Stimulated activated naive CD4-positive, alpha-beta T cell (primary cell): ENCODE measurements at places on chromosomes 12 and 14.

DNA sequence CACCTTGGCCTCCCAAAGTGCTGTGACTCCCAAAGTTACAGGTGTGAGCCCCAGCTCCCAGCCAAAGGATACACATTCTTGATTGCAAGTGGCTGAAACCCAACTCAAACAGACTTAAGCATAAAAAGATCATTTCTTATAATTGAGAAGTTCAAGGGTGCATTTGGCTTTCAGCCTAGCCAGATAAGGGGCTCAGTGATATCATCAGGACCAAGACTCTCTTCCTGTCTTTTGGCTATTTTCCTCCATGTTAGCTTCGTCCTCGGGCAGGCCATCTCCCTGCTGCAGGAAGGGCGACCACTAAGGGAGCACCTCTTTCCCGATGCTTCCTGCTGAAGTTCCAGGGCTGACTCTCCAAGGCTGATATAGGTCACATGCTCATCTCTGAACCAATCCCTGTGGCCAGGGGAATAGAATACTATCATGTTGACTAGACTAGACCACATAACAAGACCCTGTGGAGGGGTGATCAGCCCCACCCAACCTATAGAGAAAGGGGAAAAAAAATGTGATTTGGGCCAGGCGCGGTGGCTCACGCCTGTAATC is 9.8 kb upstream of the KRT8 start:
- DNase-seq: no peak

GRCh38 chr12:30440826-30441602 is 254.7 kb downstream of the IPO8 start:
- DNase-seq: no peak

GRCh38 chr12:128754275-128754674 is 69.5 kb downstream of the SLC15A4 start:
- no peak for DNase-seq

DNA sequence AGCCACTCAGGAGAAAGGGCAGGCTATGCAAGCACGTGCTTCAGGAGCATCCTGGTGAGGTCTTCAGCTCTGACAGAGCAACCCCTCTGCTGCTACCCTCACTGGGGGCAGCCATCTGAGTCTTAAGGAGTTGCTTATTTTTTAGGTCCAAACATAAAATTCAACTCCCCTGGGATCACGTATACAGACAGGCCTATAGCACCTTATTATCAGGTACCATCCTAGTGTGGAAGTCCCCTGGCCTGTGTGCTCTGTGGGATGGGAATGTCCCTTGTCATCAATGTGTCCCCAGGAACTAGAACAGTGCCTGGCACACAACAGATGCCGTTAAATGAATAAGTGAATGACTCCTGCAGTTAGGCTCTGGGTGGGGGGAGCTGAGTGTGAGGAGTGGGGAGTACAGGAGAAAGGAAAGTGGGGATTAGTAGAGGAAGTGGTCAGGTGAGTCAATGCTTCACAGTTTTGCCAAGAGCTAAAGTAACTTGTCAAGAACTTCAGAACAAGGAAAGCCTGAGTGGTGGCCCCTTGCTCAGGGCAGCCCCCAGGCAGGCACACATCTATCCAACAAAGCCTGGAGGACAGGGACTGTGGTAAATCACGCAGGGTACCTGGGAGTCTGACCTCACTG is 33.5 kb downstream of the DAD1 start:
- DNase-seq: no peak

- no peak for DNase-seq
Observed at GRCh38 chr14:54895683-54896082, 6.9 kb downstream of the GCH1 start.

DNA sequence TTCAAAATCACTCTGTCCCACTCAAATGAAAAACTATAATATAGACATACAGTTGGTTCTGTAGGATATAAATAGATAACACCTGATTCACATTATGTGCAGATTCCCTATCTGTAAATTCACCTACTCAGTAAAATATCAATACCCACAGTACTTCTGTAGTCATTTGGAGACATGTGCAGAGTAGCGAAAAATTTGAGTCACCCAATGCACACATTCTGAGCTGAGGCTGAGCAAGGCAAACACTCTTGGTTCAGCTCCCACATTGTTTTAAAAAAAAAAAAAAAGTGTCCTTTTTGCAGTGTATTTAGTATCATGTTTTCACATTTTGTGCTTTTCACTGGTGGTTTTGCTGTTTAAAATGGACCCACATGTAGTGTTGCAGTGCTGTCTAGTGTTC is 27.3 kb upstream of the BBS10 start:
- no peak for DNase-seq

DNA sequence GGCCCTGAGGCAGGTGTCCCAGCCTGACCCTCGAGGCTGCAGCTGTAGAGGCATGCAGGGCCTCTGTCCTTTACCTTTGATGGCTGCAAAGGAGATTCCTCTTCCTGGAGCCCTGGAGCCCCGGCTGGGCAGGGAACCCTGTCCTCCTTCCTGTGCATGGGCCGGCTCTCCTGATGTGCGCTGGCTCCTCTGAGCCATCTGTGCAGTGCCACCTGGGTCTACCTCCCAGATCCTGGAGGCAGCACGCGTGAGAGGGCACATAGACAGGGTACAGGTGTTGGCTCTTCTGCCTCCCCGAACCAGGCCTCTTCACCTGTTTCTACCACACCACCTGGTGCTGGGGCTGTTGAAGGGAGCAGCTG is 115.1 kb downstream of the BEGAIN start:
- DNase-seq: no peak

DNA sequence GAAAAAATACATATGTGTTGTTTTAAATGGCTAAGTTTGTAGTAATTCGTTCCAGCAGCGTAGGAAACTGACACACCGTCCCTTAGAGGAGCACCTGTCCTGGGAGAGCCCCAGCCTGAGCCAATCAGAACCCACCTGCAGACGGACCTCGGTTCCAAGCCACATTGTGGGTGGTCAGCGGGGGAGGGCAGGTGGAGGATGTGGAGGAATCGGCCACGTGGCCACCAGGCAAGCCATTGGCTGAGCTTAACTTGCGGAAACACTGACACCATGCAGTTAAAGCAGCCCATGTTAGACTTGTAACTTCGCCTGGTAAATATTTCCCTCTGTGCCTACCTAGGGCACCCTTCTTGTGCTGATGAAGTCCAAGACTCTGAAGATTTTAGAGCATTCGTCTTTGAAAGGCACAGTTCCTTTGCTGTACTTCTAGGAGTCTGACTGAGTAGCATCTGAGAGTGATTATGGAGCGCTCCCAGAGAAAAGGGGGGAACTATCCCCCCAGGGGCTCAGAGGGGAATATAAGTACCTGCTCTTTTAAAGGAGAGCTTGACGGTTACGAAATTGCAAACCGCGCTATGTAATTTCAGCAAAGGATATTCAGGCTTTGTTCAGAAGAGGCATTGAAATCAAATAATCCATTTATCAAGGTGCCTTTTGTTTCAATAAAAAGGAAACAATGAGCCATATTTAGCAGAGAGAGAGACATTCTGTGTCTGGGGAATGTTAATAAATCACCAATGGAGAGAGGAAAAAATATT is 135.7 kb downstream of the TMEM132C start:
- DNase-seq: no peak

GRCh38 chr12:110149086-110149660 is 25.0 kb downstream of the IFT81 start:
- no peak for DNase-seq

GRCh38 chr12:124039276-124039675 is 66.3 kb downstream of the ZNF664 start:
- DNase-seq: no peak

- DNase-seq: peak; percentile 38
Observed at GRCh38 chr14:104665657-104666522, 23.5 kb upstream of the INF2 start.

GRCh38 chr12:97757481-97758193 is 295.0 kb downstream of the RMST start:
- no peak for DNase-seq

DNA sequence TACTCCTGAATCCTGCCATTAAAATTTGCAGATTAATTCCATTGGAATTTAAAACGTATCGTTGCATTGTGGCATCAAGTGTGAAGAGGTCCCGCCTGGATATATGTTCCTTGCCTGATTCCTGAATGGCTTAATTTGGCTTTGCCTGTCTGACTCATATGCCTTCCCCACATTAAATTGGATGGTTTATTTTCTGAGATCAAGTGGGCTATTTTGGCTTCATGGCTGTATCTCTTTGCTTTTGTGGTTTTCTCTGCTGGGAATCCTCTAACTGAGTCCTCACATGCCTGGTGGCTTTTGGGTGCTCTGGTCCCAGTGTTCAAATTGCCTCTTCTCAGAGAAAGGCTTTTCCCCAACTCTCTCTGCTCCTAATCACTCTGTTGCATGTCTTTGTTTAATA is 127.9 kb upstream of the DYRK2 start:
- DNase-seq: no peak

- DNase-seq: no peak
Observed at GRCh38 chr12:52331833-52332232, 10.6 kb upstream of the KRT83 start.

GRCh38 chr12:90679674-90680073 is 275.3 kb downstream of the CCER1 start:
- no peak for DNase-seq

GRCh38 chr12:32205731-32206130 is 99.1 kb downstream of the BICD1 start:
- DNase-seq: no peak

- DNase-seq: no peak
Observed at GRCh38 chr12:9940375-9940774, 8.2 kb upstream of the CLEC2A start.

DNA sequence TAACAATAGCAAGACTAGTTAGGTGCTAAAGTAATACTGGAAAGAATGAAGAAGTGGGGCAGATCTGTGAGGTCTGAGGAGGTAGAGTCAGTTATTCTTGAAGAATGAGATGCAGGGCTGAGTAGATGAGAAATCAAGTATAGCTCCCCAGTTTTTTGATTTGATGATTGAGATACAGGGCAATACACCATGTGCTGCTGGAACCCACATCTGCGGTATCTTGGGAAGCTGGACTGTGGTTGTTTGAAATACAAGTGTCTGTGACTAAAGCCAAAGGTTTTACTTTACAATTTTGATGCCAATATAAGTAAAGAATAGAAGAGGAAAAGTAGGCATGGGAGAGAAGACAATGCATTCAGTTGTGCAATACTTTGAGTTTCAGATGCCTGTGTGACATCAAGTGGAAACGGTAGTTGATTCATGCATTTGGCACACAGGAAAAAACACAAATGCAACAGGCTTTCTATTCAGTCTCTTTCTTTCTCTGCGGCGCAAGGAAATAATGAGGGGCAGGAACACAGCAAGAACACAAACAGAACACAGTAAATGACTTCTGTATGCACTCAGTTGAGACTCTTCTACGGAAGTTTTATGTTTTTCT is 190.2 kb upstream of the SLC38A2 start:
- DNase-seq: no peak

- DNase-seq: peak; percentile 64
Observed at GRCh38 chr14:54902521-54903420, at the start of gene GCH1. Gene GCH1 (minus strand): TSS chr14:54902826. CDS start chr14:54902663, 163 bp downstream.

- DNase-seq: no peak
Observed at GRCh38 chr12:101619858-101620761, 25.3 kb downstream of the MYBPC1 start.

DNA sequence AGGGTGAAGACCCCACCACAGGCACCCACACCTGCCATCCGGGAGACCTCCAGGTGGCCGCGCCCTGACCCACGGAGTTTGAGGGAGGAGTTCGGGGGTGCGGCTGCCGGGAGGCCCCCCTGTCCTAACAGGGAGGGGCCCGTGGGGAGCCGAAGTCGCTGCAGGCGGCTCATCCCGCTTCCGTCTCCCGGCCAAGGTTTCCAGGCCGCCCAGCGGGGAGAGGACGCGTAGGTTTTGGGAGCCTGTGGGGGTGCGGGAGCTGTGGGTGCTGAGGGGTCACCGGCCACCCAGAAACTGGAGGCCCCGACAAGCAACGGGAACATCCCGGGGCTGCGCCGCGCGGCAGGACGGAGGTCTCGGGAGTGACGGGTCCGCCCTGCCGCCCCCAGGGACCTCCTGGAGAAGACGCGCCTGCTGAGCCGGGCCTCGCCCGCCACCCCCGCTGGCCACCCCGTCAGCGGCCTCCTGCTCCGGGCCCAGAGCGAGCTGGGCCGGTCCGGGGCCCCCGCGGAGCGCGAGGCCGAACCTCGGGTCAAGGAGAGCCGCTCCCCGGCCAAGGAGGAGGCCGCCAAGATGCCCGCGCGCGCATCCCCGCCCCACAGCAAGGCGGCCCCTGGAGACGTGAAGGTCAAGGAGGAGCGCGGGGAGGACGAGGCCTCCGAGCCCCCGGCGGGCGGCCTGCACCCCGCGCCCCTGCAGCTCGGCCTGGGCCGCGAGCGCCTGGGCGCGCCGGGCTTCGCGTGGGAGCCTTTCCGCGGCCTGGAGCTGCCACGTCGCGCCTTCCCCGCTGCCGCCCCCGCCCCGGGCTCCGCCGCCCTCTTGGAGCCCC is 27.6 kb downstream of the LRCOL1 start:
- no peak for DNase-seq

DNA sequence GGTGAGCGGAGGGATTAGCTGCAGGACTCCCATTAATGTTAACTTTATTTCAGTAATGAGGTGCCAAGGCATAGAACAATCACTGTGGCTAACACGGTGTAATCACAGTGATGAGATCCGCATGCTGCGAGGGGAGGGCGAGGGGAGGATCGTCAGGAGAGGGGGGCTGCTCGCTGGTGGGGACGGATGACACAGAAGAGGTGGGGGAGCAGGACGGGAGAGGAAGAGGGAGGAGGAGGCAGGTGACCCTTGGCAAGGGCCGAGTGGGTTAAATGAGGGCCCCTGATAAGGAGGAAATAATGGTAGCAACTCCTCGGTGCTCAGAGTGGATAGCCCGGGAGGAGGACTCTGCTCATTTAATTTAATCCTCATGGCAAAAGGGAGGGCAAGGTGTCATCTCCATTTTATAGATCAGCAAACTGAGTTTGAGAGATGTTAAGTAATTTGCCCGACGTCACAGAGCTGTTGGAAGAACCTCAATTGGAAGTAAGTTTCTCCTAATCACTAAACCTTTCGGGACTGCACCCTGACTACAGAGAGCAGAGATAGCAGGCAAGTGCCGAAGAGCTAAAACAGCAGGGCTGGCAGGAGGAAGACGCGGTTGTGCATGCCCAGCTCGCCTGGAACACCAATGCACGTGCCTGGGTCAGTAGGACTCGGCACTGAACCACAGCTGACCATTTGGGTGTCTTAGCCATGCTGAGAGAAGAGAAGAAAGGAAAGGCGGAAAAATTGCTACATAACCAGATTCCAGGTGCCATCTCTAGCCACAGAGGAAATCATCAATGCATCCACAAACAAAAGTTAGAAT is 43.0 kb downstream of the SPRING1 start:
- DNase-seq: no peak

GRCh38 chr12:94012590-94012989 is 135.8 kb upstream of the PLXNC1 start:
- no peak for DNase-seq

- peak; percentile 45 for DNase-seq
Observed at GRCh38 chr12:26028953-26029735, 70.7 kb downstream of the RASSF8 start.
